NCI-H774 (cell line): ENCODE measurements at places on chromosomes 4 and X.

GRCh38 chr4:2673157-2673556 lies 83.0 kb downstream of the TNIP2 start:
- DNase-seq: no peak

DNA sequence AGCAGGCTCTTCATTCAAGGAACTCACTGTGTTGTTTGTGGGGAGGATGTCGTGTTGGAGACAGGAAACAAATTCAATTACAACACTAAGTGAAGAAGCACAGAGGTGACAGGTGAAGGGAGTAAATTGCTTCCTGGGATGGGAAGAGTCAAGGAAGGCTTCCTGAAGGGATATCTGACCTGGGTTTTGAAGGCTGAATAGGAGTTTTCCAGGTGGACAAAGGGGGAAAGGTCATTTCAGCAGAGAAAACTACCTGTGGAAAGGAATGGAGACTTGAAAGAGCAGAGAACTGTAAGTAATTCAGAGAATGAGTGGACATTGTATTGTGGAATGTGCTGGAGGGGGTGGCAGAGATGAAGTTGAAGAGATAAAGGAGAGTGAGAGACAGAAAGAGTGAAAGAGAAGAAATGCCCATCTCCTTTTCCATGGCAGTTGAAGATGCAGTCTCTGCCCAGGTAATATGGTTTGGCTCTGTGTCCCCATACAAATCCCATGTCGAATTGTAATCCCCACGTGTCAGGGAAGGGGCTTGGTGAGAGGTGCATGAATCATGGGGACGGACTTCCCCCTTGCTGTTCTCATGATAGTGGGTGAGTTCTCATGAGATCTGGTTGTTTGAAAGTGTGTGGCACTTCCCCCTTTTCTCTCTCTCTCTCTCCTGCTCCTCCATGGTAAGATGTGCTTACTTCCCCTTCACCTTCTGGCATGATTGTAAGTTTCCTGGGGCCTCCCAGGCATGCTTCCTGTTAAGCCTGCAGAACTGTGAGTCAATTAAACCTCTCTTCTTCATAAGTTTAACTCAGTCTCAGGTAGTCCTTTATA lies 205.7 kb upstream of the BCOR start:
- DNase-seq: no peak

DNA sequence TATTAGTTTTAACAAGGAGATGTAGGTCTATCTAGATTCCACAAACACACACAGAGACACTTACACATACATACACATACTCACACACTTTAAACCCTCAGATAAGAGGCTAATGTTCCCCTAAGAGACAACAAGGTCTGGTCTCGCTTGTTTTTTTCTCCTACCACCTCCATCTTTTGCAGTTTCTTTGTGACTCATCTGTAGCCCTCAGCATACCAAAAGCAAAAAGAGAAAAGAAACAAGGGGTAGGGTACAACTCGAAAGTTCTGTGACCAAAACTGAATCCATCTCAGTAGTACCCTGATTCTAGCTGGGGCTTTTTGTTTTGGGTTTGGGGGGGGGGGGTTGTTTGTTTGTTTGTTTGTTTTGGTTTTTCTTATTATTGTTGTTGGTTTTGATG lies 12.2 kb upstream of the EXOSC9 start:
- no peak for DNase-seq

DNA sequence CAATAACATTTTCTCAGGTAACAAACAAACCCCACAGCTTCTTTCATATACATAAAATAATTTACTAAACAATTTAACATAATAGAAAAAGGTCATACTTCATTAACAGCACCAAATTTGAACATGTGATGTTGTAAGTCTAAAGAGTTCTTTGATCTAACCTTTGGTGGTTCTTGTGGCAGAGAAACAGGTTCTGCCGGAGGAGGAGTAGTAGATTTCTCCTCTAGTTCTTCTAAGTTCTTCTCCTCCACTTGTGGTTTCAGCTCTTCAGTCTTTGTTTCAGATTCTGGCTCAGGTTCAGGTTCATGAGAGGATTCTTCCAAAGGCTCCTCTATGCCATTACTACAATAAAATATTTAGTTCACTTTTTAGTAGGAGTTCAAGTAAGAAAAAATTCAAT lies 18.3 kb downstream of the G3BP2 start:
- no peak for DNase-seq

DNA sequence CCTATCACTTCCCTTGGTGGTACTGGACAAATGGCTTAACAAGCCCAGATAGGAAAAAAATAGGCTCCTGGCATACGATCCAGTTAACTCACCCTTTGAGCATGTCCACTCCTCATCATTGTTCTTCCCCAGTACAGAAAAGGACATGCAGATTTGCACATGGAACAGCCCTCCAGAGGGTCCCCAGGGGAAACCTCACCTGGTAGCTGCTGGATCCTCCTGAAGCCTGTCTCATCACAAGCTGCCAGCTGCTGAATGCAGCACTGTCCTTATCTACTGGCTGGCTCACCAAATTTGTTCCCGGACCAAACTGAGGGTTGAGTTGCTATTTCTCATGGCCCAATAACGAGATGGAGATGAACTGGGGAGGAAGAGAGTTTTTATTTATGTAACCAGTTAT lies 49.4 kb downstream of the SERTM2 start:
- DNase-seq: no peak

DNA sequence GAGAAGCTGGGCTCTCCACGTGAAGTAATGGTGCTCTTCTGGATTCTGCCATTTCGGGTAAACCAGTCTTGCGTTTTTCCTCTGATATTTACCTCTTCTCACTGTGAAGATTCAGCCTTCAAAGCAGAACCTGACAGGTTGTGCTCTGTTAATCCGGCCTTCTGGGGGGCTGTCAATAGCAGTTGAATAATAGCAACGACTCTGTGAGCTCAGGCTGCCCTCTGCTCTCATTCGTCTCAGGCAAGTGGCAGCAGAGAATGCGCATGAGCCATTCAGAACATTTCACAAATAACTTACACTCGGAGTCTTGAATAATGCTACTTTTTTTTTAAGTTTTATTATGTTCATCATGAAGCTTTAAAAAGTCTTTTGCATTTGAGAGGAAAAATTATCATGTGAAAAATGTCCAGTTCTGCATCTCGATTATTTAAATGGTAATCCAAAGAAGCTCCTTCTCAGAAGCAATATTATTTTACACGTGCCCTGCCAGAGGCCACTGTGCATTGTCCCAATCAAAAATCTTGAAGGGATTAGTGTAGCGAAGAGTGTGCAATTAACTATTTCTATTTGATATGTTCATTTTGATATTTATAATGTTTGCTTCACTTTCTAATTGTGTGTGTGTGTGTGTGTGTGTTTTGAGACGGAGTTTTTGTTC lies 354.2 kb upstream of the FAT1 start:
- DNase-seq: no peak

GRCh38 chr4:128782076-128782715 lies 27.3 kb upstream of the JADE1 start:
- no peak for DNase-seq

- no peak for DNase-seq
These were observed 55.3 kb upstream of the CXorf51B start for GRCh38 chrX:146754268-146754667.

- no peak for DNase-seq
These were observed 42.0 kb upstream of the UGDH start for GRCh38 chr4:39569209-39569608.

DNA sequence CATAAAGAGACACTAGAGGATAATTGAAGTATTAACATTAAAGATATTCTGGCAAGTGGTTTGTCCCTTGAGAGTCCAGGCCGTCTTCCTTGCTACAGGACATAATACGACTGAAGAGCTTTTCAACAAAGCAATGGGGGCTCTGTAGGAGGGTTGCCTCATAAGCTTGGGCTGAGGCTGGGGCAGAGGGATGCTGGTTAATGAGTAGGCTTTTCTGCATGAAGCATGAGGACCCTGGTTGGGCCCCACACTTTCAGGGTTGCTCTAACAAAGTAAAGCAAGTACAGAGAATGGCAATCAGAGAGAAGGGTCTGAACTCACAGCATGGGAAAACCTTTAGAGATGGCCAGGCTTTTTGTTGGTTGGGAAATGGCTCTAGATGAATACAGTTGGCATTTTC lies 281.3 kb downstream of the IDS start:
- no peak for DNase-seq

DNA sequence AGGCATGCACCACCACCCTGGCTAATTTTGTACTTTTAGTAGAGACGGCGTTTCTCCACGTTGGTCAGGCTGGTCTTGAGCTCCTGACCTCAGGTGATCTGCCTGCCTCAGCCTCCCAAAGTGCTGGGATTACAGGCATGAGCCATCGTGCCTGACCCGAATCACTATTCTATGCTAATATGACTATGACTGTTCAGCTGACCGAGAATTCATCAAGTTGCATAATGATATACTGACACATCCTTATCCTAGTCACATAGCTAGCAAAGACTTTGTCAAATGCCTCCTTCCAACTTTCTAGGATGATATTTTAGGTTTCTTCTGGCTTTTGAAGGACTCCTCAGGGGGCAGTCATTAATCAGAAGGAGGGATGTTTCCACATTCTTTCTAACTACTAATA lies 4.8 kb upstream of the GPM6B start:
- DNase-seq: no peak

DNA sequence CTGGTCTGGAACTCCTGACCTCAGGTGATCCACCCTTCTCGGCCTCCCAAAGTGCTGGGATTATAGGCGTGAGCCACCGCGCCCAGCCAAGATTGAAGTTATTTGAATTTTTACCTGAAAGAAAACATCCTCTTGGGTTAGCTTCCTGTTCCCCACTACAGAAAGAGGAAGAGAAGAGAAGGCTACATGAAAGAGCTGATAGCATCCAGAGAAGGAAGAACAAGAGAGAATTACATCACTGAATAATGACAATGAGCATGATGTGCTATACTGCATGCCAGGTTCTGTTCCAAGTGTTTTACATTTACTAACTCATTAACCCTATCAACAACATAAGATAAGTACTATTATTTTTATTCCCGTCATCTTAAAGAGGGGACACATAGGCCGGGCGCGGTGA lies 11.5 kb upstream of the TBC1D1 start:
- no peak for DNase-seq

DNA sequence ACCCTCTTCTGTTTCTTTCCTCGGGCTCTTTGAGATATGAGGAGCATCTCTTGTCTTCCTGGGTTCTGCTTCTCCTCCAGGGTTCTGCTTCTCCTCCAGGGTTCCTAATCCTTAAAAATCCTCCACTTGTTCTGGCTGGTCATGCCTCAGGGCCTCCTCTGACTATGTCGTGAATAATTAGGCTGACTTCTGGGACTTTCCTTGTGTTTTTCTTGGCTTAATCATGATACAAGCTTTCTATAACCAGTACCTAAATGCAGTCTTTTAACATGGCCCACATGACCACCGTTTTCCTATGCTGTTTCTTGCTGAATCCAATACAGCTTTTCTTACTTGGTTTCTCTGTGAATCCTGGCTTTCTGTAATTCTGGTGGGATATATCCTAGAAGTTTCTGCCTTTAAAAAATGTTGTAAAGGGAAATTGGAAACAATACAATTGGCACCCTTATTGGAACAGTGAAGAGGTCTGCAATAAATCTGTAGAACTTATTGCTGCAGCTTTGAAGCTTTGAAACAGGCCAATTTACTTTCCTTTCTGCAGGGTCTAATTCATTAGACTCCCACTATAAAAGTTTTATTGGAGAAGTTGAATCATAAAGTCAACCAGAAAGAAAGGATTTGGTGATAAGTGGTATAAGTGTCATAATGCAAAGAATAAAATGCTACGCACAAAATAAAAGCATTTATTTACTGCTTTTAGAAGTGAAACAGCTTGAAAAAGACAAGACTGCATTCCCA lies 213.1 kb downstream of the UGT8 start:
- no peak for DNase-seq

DNA sequence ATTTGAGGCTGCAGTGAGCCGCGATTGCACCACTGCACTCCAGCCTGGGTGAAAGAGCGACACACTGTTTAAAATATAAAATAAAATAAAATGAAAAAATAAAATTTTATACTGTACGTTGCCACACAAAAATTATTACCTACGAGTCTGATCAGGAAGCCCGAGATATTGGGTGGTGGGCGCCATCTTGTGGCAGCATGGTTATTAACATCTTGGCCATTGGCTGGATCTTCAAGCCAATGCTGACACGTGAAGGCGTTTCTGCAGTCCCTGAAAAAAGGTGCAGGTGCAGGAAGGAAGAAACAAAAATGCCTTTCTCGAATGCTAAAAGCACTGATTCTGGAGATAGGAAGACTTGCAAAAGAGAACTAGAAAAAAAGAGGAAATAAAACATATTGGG lies 4.9 kb upstream of the TLR8 start:
- DNase-seq: no peak

DNA sequence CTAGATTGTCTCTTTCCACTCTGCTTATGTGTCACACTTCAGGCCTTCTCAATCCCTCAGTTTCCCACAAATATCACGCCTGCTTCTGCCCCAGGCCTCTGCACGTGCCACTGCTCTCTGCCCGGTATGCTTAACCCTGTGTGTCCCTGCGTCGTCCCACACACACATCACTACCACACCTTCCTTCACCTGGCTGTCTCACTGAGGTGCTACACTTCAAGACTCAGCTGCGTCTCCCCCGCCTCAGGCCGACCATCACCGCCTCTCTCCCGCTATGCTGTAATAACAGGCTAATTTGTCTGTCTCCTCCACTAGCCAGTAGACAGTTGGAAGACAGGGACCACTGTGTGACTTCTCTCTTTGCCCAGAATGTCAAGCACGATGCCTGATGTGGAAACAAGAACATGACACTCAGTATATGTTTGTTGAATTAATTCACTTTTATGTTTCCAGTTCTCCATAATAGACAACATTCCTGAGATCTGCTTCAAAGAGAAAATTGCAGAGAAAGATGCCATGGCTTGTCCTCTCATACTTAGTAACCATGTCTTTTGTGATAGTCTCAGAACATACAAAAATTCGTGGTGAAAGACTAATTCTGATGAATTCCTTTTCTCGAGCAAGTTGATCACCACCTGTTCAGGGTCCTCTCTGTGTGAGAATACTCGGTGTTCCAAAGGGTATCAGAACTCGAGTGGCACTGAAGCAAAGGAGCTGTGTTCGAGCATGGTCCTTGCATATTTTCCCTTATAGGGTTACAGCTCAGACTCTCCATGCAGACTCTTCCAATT lies 54.2 kb downstream of the AFAP1 start:
- no peak for DNase-seq

DNA sequence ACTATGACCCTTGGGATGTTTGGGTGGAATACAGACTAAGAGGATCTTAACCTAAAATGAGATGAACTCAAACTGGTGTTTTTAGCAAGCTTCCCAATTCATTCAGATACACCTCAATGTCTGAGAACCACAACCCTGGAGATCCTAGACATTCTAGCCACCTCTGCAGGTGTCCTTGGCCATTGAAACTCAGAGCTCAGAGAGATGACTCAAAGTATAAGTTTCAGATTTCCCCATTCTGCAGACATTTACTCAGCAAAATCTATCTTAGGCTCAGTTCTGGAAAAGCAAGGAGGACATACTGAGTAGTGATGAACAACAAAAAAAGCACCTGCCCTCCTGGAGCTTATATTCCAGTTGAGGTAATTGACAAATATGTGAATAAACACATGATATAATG lies 47.8 kb downstream of the COMMD8 start:
- no peak for DNase-seq

DNA sequence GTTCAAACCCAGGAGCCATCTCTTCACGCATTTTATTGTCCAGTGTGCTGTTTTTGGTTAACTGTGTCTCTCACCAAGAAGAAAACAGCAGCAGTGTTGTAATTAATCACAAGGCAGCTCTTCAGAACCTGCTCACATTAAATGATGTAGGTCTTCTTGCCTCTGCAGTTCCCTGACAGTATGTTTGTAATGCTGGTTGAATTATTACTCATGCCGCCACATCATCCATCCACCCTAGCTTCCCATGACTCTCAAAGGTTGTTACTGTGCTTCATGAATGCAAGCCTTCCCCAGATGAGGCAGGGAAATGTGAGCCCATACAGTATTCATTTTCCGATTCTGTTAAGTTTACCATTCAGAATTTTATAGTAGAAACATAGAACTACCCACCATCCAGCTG lies 17.4 kb downstream of the TLR10 start:
- no peak for DNase-seq
